ENCODE measurements at places on chromosomes 1 and 21.

GRCh38 chr21:44951186-44951915 is 11.5 kb downstream of the SLX9 start:
- no peak for DNase-seq

DNA sequence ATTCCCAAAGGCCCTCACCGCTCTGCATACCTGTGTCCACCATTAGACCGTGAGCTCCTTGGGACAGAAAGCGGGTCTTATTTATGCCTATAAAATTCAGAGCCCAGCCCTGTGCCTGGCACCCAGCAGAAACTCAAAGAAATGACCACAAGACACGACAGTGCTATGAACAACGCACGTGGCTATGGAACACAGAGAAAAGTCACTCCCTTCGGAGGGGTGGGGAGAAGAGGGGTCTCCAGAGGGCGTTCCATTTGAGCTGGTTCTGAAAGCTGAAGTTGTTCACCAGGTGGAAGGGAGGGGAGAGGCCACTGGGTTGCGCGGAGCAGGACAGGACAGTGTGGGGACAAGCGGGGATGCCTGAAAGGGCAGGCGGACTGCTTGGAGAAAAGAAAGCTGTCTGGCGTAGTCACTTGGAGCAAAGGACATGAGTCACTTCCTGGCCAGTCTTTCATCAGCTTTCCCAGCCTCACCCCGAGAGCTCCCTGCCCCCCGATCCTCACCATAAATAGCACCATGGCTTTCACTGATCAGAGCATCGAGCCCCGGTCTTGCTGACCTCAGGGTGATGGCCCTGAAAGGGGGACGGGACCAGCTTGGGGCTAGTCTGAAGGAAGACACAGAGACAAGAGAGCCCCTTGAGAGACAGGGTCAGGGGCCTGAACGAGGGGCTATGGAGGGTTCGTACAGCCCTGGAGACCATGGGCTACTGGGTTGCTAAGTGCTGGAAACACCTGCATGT is 28.5 kb downstream of the ECE1 start:
- no peak for DNase-seq

- no peak for DNase-seq
These were observed 592 bp downstream of the AGRN start for GRCh38 chr1:1020415-1021009.

- no peak for DNase-seq
These were observed 18.4 kb downstream of the RWDD3 start for GRCh38 chr1:95252422-95252821.

DNA sequence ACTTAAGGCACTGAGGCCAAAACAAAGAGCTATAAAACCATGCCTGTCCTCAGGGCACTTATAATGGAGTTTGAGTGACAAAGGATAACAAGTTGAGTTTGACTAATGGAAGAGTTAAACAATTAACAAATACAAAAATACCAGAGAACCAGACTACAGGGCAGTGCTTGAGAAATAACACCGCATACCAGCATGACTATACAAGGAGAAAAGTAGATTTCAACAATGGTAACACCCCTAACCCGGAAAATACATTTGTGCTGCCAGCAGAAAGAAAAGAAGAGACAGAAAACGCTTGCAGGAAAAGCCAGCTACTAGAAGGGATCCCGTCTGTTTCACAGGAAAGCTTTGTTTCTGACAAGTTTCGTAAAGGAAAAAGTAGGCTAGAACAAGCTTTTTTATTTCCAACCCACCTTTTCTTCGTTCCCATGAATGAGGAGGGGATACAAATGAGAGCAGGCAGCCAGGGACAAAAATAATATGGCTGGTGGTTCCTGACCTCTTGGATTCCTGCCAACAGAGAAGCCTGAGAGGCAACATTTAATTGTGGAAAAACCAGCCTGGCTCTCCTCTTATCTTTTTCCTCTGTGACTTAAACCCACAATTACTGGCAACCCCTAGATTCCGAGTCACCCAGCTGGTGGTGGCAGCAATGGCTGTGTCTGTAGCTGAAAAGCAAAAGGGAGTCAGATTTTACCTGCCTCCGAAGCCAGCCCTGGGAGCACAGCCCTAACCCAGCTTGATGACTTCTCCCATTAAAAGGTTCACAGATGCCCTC is 56.5 kb downstream of the WLS start:
- peak; percentile 9 for DNase-seq

DNA sequence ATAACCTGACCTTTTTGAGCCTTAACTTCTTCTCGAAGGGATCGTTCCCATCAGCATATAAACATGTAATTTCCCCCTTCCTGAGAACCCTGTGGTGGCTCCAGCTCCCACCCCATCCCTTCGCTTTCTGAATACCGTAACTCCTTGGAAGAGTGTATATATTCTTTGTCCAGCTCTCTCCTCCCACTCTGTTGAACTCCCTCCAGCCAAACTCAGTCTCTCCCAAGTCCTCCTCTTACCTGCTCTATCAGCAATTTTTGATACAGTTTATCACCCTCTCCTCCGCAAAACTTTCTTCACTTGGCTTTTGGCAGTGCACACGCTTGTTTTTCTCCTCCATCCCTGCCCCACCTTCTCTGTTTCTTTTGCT is 109.9 kb upstream of the SLC25A33 start:
- no peak for DNase-seq

- DNase-seq: no peak
These were observed 207.4 kb upstream of the NRIP1 start for GRCh38 chr21:15272171-15272570.

DNA sequence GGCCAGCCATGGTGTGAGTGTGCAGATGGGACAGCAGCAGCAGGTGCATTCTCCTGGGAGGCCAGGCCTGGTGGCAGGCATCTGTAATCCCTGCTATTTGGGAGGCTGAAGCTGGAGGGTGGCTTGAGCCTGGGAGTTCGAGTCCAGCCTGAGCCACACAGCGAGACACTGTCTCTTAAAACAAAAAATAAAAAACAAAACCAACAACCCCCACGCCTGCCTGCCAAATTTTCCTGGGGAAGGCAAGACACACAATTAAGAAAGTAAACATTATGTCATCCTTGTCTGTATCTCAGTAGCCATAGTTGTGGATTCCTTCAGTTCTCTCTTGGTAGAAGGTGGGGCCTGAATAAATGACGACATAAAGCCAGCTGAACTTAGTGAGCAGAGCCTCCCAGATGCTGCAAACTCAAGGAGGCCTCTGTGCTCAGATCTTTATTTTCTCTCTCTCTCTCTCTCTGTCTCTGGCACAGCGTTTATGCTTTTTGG is 57.6 kb upstream of the CD34 start:
- no peak for DNase-seq

- DNase-seq: no peak
These were observed 14.0 kb downstream of the PADI1 start for GRCh38 chr1:17218939-17219338.

- no peak for DNase-seq
These were observed 249.2 kb upstream of the TPTE start for GRCh38 chr21:10272216-10272615.

DNA sequence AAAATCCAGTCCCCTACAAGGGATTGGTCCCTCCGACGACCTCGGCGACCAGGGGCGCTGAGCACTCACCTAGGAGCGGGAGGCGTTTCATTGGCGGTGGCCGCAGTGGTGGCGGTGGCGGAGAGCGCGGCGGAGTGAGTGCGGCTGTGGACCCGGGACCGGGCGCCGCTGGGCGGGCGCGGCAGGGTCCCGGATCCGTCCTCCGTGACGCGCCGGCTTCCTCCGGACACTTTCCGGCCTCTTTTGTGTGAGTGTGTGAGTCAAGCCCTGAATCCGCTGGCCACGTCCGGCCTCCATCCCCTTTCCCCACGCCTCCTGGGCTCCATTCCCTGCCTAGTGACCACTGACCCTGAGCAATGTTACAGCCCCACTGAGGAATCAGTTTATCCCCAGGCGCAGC is at the start of gene ADGRL4:
Gene ADGRL4, minus strand, starts transcription at position 167 of the 400 bp plus-strand sequence. Its CDS starts 76 bp downstream, at position 91.
- DNase-seq: no peak

- DNase-seq: no peak
These were observed 37.6 kb upstream of the RAP1A start for GRCh38 chr1:111582016-111582415.

GRCh38 chr1:232283864-232284263 is 346.1 kb downstream of the SIPA1L2 start:
- no peak for DNase-seq

DNA sequence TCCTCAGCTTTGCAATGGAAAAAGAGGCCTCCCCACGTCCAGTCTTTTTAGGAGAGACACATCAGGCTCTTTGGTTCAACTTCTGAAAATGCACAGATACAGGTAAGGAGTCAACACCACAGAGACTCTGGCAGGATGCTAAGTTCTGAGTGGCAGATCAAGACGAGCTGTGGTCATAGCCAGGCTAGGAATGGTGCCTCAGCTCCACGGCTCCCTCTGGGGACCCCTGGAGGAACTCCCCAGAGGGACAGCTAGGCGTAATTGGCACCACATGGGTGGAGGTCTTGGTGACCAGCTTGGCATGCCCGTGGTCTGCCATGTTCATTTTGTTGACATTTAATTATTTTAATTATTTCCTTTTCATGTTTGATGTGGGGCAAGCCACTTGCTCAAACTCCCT is 206.1 kb downstream of the KAZN start:
- peak; percentile 5 for DNase-seq

DNA sequence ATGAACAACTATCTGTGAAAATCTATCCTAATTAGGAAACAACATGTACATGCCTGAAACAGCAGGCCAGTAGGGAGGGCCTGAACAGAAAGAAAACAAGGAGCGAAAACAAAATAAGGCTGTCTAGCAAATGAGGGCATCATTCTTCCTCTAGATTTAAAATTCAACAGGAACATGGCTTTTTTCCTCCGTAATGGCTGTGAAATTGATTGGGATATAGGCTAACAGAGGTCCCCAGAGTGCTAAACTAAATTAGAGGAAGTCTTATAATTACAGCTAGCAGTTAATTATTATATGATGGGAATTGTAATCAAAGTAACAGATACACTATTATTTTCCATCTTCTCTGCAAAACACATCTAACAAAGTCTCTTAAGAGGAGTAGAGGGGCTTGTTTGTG is 51.7 kb upstream of the TIAM1 start:
- no peak for DNase-seq

DNA sequence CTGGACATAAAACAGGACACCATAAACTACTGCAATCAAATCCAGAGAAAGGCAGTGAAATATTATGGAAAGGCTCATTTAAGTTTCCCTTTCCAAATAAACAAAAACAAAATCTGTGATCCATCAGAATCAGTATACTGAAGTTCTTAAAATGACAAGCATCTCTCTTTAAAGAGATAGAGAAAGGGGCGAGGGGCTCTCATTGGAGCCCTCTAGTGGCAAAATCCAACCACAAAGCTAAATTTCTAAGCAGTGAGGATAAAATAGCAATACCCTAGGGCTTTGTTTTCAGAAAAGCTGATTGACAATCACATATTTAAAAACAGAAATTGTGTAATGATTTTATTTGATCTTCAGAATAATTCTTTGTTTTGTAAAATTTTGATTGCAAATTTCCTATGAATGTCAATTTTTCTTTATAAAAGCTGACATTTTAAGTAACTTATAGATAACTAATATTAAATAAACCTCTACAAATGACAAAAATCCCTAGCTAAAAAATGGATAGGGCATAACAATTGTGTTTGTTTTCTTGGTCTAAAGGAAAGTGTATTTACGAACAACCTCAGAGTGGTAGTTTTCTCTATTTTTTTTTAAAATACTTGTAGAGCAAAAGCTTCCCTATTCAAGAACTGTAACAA is 138.2 kb downstream of the COL24A1 start:
- DNase-seq: peak; percentile 1

GRCh38 chr1:228207851-228208821 is at the start of gene OBSCN:
OBSCN (plus strand) TSS chr1:228208044; CDS start chr1:228211784, 3,740 bp downstream.
- DNase-seq: no peak

- no peak for DNase-seq
These were observed 161.6 kb downstream of the GLUL start for GRCh38 chr1:182229921-182230491.

DNA sequence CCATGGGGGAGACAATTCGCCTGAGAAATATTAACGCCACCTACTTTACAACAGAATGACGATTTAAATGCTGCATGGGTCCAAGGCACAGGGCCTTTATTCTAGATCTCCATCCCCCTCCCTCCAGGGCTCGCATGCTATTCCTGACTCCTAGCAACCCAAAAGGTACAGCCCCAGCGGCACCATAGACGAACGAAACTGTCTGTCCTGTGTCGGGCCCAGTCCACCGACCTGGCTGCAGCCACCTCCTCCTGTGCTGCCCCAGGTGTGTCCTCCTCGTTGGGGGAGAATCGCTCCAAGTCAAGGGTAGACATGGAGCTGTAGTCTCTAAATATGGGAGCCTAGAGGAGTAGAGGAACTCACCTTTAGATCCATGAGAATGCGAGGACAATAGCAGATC is 196.5 kb downstream of the TOMM20 start:
- DNase-seq: no peak

DNA sequence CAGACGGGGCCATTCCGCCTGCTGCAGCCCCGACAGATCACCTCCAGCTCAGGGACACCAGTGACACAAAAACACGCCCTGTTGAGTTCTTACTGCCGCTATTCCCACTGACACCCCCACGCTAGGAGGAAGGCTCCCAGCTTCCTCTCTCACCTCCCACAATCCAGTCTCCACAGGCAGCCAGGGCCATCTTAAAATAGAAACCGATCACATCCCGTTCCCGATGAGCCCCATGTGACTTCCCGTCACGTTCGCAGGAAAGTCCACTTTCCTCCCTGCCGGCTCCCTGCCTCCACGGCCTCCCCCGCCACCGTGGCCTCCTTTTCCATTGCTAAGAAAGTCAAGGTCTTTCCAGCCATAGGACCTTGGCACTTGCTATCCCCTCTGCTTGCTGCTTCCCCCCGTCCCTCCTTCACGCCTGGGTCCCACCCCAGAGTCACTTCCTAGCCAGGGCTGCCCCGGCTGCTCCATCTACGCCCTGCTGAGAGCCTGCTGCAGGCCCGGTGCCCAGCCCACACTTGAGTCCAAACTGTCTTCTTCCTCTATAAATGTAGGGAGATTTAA is 24.0 kb upstream of the DDOST start:
- no peak for DNase-seq

- no peak for DNase-seq
These were observed 30.4 kb downstream of the CDC14A start for GRCh38 chr1:100382657-100383056.

- DNase-seq: peak; percentile 39
These were observed 1788.1 kb downstream of the BRINP3 start for GRCh38 chr1:188689542-188689941.

GRCh38 chr1:161201836-161202712 is at the start of gene NDUFS2:
NDUFS2 (plus strand) TSS chr1:161202367; CDS start chr1:161202386, 19 bp downstream.
- DNase-seq: peak; percentile 100

Measured in SHP77 (cell line).